ENCODE measurements at places on chromosomes 2 and 18. TPM values are rescaled to one million over a fixed set of nuclear protein-coding genes. Genes with fewer than 3 reads are reported as not detected.

CHRND gene
- total RNA-seq, result not detected

DNA sequence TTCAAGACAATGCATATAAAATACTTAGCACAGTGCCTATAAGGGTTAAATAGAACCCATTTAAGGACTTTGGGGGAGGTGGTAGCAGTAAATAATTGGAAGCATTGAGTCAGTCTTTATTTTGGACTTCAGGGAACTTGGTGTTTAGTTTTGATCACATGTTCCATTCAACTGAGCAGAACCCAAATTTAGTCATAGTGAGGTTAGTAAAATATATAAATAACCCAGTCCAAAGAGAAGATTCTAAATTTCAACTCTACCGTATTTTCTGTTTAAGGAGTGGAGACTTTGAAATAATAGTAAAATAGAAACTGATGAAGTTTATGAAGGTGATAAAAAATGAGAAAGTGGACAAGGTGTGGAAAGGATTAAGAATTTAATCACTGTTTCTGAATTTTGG, 19.7 kb downstream of the TWSG1 start:
- DNase-seq, result no peak

GRCh38 chr2:133483181-133483580, 85.1 kb downstream of the NCKAP5 start:
- no peak for DNase-seq

GRCh38 chr2:231557571-231558217, 27.4 kb upstream of the NMUR1 start:
- peak; percentile 46 for DNase-seq

PLA2R1 gene
- total RNA-seq, result 26.9 TPM

- no peak for DNase-seq
Measured at GRCh38 chr2:239727776-239728600, 297.2 kb downstream of the NDUFA10 start.

DNA sequence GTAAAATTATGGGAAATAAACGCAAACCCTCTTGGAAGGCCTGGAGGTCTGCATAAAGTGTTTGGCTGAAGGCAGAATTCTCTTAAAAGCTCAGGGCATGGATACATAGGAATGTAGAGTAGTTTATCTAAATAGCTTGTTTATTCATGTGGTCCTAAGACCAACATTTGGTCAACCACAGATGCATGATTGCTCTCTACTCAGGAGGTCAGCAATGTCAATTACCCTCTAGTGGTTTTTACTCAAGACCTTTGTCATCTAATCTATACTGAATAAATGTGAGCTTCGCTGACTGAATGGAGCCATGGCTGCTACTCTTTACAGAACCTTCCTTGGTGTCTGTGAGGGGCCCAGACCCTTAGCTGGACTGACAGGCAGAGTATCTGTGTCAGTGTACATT, 139.8 kb downstream of the ATL2 start:
- DNase-seq, result no peak

DNA sequence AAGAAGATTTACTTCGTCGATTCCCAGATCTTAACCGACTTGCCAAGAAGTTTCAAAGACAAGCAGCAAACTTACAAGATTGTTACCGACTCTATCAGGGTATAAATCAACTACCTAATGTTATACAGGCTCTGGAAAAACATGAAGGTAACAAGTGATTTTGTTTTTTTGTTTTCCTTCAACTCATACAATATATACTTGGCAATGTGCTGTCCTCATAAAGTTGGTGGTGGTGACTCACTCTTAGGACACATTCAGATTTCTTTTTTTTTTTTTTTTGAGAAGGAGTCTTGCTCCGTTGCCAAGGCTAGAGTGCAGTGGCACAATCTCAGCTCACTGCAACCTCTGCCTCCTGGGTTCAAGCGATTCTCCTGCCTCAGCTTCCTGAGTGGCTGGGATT, 26.8 kb downstream of the MSH2 start:
- no peak for DNase-seq
